Epithelial cell of alveolus of lung (primary cell): ENCODE measurements at places on chromosomes 2 and 18. TPM values are rescaled to one million over a fixed set of nuclear protein-coding genes. Genes with fewer than 3 reads are reported as not detected.

The SERPINB12 gene
- not detected in 2 replicates for total RNA-seq

The C2orf78 gene
- not detected in 2 replicates for total RNA-seq

The DQX1 gene
- 0.39 TPM in 1 of 2 replicates, not detected in the other for total RNA-seq

The MYCN gene
- 0.32 TPM in 1 of 2 replicates, not detected in the other for total RNA-seq

The CHCHD5 gene
- total RNA-seq = 35.5 and 37.1 TPM in 2 replicates

The STEAP3 gene
- total RNA-seq = 10.0 and 39.8 TPM in 2 replicates
